Smooth muscle cell of trachea (primary cell): ENCODE measurements at places on chromosomes 1 and 21. TPM values are rescaled to one million over a fixed set of nuclear protein-coding genes. Genes with fewer than 3 reads are reported as not detected.

The MASP2 gene
- under 0.01 TPM in 1 of 2 replicates, not detected in the other for total RNA-seq

The PROX1 gene
- under 0.01 and 0.15 TPM in 2 replicates for total RNA-seq

The LAMB3 gene
- 25.5 and 42.8 TPM in 2 replicates for total RNA-seq

The DNAJC8 gene
- total RNA-seq: 54.3 and 92.9 TPM in 2 replicates

The GJA4 gene
- 0.15 TPM in 1 of 2 replicates, not detected in the other for total RNA-seq

The FAM110D gene
- not detected in 2 replicates for total RNA-seq

The NUDT4B gene
- total RNA-seq: 8.3 and 17.0 TPM in 2 replicates

The UMODL1 gene
- not detected in 2 replicates for total RNA-seq

The LCE1C gene
- not detected in 2 replicates for total RNA-seq

The CXADR gene
- 1.2 and 2.2 TPM in 2 replicates for total RNA-seq

The FAM43B gene
- total RNA-seq: 0.33 TPM in 1 of 2 replicates, not detected in the other

The MFSD2A gene
- 0.58 and 4.1 TPM in 2 replicates for total RNA-seq

The TRIM46 gene
- total RNA-seq: 6.0 and 7.1 TPM in 2 replicates

The SPRR2F gene
- total RNA-seq: not detected in 2 replicates

The KRTAP11-1 gene
- total RNA-seq: not detected in 2 replicates

The VWA5B1 gene
- total RNA-seq: not detected in 2 replicates

The MEGF6 gene
- total RNA-seq: 1.2 and 5.3 TPM in 2 replicates

The PIK3CD gene
- total RNA-seq: 6.3 and 6.9 TPM in 2 replicates

The AKNAD1 gene
- total RNA-seq: not detected in 2 replicates

The RPRD2 gene
- total RNA-seq: 7.8 and 10.2 TPM in 2 replicates

The SMCP gene
- not detected in 2 replicates for total RNA-seq

The ZBTB8A gene
- 7.1 and 9.2 TPM in 2 replicates for total RNA-seq

The CYP4A22 gene
- not detected in 2 replicates for total RNA-seq

The LHX4 gene
- 0.17 TPM in 1 of 2 replicates, not detected in the other for total RNA-seq

The PKP1 gene
- total RNA-seq: under 0.01 TPM in 2 replicates

The HECTD3 gene
- total RNA-seq: 36.6 and 48.6 TPM in 2 replicates

The TNNI3K gene
- total RNA-seq: 1.7 and 1.8 TPM in 2 replicates

The FCAMR gene
- total RNA-seq: not detected in 2 replicates

The TINAGL1 gene
- 0.99 and 1.7 TPM in 2 replicates for total RNA-seq

The XKR8 gene
- total RNA-seq: 7.4 and 8.9 TPM in 2 replicates

The RBP7 gene
- not detected in 2 replicates for total RNA-seq

The ZFYVE9 gene
- 35.5 and 36.9 TPM in 2 replicates for total RNA-seq

The GCSAML gene
- not detected in 2 replicates for total RNA-seq

The FCRL4 gene
- total RNA-seq: not detected in 2 replicates

The VWA1 gene
- total RNA-seq: 5.2 and 9.6 TPM in 2 replicates

The B3GALT5 gene
- total RNA-seq: 0.15 and 0.17 TPM in 2 replicates

The ROR1 gene
- 9.7 and 21.2 TPM in 2 replicates for total RNA-seq

The DDR2 gene
- 213 and 271 TPM in 2 replicates for total RNA-seq

The GSTM5 gene
- total RNA-seq: 6.4 and 34.2 TPM in 2 replicates

The VSIG8 gene
- 0.15 and 0.17 TPM in 2 replicates for total RNA-seq

The FAM72D gene
- under 0.01 and 1.3 TPM in 2 replicates for total RNA-seq

The SMIM11 gene
- 5.1 and 10.4 TPM in 2 replicates for total RNA-seq

The KHDRBS1 gene
- 52.9 and 108 TPM in 2 replicates for total RNA-seq

The ABCA4 gene
- total RNA-seq: 0.17 TPM in 1 of 2 replicates, not detected in the other

The SPRR2G gene
- total RNA-seq: not detected in 2 replicates

The AUNIP gene
- 0.33 and 1.0 TPM in 2 replicates for total RNA-seq

The AGMAT gene
- total RNA-seq: 0.99 and 1.6 TPM in 2 replicates

The SYCP1 gene
- not detected in 2 replicates for total RNA-seq

The DCST1 gene
- not detected in 2 replicates for total RNA-seq

The LCE2B gene
- total RNA-seq: not detected in 2 replicates

The HSD3B2 gene
- not detected in 2 replicates for total RNA-seq

The HJV gene
- not detected in 2 replicates for total RNA-seq

The RASSF5 gene
- total RNA-seq: 2.8 and 7.4 TPM in 2 replicates

The AADACL3 gene
- not detected in 2 replicates for total RNA-seq
